ENCODE measurements at places on chromosomes 1 and 21.

GRCh38 chr1:8545078-8545477, 227.2 kb downstream of the SLC45A1 start:
- no peak for DNase-seq

- DNase-seq = no peak
These were observed 32.8 kb downstream of the MTARC1 start for GRCh38 chr1:220819467-220820026.

DNA sequence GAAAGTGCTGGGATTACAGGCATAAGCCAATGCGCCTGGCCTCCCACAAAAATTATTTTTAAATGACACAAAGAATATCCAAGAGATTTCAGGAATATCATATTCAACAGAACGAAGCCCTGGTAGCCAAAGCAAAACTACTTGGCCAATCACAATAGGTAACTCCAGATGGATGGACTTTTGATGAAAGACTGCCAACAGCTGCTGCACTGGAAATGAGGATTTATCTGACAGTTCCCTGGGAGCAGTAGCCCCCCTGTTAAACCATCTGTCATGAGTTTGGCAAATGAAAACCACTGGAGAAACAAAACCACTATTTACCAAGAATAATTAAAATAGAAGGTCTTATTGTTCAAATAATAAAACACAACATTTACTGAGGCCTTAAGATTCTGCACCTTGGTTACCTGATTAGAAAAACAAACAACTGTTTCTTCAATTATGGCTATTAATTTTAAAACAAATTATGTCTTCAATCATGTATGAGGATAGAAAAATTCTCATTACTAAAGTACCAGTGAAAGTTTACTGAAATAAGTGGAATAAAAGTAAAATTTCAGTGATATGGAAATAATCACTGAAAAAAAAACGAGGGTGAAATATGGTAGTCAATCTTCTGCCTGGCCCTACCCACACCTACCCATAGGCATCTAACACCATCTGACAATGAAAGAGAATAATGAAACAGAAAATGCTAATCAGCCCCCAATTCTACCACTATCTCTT, 34.3 kb upstream of the PSMG1 start:
- no peak for DNase-seq

DNA sequence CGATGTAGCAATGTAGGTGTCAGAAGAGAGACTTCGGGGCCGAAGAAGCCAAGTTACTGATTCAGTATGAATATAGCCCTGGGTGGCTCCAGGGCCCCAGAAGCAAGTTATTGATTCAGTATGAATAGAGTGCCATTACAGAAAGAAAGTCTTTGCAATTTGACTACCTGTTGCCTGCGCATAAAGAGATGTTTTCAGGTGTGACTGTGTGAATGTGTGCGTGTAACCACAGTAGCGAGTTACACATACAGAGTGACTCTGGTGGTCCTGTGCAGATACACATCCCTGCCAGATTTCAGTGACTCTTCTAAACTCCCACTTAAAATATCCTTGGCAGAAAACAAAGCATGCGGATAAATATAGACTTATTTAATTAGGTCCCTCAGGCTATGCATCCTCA, 142.7 kb upstream of the CD34 start:
- DNase-seq = no peak

- no peak for DNase-seq
These were observed 3.1 kb upstream of the MROH9 start for GRCh38 chr1:170932236-170932635.

DNA sequence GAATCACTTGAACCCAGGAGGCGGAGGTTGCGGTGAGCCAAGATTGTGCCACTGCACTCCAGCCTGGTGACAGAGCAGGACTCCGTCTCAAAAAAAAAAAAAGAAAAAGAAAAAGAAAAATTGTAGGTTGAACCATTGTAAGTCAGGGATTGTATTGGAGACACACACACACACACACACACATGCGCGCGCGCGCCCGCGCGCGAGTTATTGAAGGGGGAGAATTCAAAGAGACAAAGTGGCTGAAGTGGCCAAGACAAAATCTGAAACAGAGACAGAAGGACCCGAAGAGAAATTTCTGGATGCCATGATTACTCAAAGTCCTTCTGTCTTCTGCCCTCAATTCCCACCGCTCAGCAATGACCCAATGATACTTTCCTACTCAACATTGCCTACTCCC, 3.7 kb upstream of the KLHDC9 start:
- DNase-seq = no peak

DNA sequence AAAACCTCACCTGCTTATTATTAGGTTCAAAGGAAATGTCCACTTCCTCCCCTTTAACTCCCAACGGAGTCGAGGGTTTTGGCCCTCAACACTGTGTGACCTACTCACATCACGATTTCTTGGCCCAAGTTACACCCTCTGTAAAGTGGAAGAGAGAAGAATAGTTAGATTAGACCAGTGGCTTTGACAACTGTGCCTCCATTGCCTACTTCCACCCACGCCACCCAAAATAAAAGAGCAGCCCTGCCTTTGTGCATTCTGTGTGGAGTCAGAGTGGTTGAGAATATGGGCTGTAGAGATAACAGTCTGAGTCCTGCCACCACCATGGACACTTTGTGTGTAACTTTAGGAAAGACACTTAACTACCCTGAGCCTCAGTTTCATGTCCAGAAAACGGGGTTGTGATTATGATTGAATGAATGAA, 4.1 kb upstream of the HDGF start:
- DNase-seq = no peak

GRCh38 chr1:151282883-151283725, 1.0 kb downstream of the ZNF687 start:
- DNase-seq = no peak

GRCh38 chr1:98766255-98766654, 104.7 kb downstream of the SNX7 start:
- DNase-seq = no peak
